Left ventricle myocardium inferior (tissue), 1 donor: ENCODE measurements at places on chromosomes 7 and 10. TPM values are rescaled to one million over a fixed set of nuclear protein-coding genes. Genes with fewer than 3 reads are reported as not detected.

GRCh38 chr10:22723343-22723779 lies 9.0 kb upstream of the PIP4K2A start:
- DNase-seq: no peak

- DNase-seq: no peak
Observed at GRCh38 chr7:149569025-149569725, 71.6 kb upstream of the ZNF746 start.

SLC13A4 gene
- total RNA-seq: 0.44 TPM

MRPS33 gene
- total RNA-seq: 123 TPM
